Adipocyte (in vitro differentiated cells): ENCODE measurements at places on chromosomes 12 and 14.

GRCh38 chr14:72783741-72784140 is 110.2 kb downstream of the DPF3 start:
- DNase-seq: no peak

DNA sequence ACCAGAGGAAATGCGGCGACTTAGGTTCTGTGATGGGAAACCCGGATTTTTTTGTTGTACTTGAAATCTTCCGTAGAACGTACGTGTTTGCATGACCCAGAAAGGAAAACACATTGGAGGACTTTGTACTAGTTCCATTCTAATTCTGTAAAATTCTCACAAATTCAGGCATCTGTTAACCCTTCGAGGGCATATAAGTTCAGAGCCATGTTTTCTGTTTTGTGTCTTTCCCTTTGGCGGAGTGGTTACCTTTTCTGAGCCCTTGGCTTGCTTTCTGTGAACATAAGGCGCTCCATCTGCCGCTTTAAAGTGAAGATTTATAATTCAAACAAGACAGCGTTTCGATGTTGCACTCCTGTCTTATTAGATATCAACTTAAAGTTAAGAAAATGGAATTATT is 34.2 kb downstream of the BICD1 start:
- DNase-seq: no peak

- DNase-seq: no peak
Measured at GRCh38 chr12:123764109-123764508, 2.0 kb downstream of the DNAH10 start.

DNA sequence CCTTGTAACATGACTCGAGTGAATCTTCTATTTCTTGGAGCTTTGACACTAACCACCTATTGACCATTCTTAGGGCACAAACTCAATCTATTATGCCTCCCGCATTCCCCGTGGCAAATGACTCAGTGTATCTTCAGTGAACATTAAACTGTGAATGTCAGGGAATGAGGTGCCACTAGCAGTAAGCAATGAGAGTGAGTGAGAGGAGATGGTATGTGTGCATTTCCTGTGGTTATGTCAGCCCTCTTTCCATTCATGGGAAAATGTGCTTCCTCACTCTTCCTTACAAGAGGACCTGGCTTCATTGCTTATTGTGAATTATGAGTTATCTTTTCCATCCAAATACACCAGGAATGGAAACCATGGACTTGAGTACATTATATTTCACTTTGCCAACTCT is 229.2 kb downstream of the EMP1 start:
- DNase-seq: peak; percentile 0

DNA sequence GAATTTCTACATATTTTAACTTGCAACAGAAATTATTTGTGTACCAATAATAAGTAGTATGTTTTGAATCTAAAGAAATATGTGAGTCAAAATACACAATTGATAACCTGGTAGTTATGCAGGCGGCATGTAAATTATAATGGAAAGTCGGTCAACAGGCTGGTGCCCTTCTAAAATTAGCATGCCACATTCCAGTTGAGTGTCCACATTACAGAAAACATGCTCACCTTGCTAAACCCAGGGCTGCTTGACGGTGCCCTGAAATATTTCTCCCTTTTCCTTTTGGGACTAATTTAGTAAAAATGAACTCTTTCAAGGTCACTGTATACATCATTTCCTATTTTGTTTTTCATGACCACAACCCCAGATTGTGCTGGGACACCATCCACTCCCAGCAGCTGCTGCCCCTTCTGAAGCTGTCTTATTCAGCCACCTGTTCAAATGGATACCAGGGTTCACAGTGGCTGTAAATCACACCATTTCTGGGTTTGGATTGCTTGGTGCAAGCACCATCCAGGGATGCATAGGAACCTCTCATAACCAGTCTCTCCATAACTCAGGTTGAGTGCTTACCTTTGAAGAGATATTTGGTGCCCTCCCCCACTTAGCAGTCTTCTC is 110.6 kb downstream of the ANO6 start:
- DNase-seq: no peak

- no peak for DNase-seq
Measured at GRCh38 chr14:89634037-89634436, 217.0 kb upstream of the FOXN3 start.

DNA sequence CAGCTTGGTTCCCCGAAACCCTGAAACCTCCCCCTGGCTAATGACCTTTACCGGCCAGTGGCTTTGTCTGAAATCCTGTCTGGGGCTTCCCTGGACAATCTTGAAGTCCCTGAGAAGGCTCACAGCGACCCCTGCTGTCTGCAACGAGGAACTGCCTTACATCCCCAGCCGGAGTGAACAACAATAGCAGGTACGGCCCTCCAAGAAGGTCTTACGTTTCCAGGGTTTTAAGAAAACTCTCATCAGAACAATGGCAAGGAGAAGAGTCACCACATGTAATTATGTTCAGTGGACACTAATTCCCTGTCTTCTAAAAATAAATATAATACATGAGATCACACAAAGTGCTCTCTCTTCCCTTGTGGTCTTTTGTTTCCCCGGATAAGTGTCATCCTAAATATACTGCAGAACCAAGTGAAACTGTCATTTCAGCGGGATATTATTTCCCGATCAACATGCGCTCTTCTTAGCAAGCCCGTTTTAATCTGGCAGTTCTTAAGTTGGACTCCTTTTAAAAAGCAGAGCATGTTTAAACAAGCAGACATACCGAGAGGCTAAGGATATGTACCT is 53.3 kb downstream of the RBM19 start:
- peak; percentile 85 for DNase-seq

DNA sequence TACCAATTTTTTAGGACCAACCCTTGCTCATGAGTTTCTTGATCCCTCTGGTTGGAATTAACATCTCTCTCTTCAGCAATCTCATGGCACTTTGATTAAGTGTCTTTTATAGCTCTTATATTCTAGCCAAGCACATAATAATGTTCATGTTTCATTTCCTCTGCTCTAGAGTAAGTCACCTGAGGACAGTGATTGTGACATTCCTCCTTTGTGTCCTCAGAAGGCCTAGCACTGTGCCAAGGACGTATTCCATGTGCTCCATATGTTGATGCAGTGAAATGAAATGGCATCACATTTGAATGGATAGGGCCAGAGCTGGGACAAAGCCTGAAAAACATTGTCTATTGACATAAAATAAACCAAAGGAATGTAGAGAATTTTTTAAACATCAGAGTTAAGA is 322.8 kb upstream of the PRICKLE1 start:
- DNase-seq: peak; percentile 5

DNA sequence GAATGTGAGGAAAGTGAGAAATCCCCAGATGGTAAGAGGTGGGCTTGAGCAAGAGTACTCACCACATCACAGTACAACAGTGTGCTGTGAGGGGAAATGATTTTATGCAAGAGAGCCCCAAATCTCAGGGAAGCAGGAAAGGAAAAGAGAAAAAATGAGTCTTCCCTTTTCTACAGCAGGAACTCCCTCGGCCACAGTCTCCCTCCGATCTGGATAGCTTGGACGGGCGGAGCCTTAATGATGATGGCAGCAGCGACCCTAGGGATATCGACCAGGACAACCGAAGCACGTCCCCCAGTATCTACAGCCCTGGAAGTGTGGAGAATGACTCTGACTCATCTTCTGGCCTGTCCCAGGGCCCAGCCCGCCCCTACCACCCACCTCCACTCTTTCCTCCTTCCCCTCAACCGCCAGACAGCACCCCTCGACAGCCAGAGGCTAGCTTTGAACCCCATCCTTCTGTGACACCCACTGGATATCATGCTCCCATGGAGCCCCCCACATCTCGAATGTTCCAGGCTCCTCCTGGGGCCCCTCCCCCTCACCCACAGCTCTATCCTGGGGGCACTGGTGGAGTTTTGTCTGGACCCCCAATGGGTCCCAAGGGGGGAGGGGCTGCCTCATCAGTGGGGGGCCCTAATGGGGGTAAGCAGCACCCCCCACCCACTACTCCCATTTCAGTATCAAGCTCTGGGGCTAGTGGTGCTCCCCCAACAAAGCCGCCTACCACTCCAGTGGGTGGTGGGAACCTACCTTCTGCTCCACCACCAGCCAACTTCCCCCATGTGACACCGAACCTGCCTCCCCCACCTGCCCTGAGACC is 7.8 kb downstream of the ATN1 start:
- DNase-seq: no peak

DNA sequence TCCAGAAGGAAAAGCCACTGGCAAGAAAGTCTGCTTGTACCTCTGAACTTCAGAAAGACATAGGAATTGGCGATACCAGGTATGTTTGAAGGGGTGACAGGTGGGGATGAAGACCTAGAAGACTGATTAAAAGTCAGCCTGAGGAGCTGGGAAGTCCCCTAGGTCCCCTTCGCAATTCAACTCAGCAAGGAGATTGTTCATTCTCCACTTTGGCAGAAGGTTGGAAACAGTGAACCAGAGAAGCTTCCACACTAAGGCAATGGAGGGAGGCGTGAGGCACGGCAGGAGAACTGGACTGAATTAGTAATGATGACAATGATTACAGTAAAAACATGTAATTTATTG is 240.3 kb upstream of the TMPO start:
- no peak for DNase-seq

- peak; percentile 3 for DNase-seq
Measured at GRCh38 chr14:101119830-101120571, 216.5 kb upstream of the RTL1 start.

- DNase-seq: peak; percentile 81
Measured at GRCh38 chr14:105087308-105087962, 22.2 kb upstream of the GPR132 start.

- no peak for DNase-seq
Measured at GRCh38 chr12:114955414-114956014, 271.5 kb upstream of the TBX3 start.

GRCh38 chr12:83763425-83763824 is 1076.7 kb downstream of the TMTC2 start:
- DNase-seq: no peak
